Activated CD8-positive, alpha-beta memory T cell treated with anti-CD3 and anti-CD28 coated beads, Interleukin-2, amount 10 ng/mL, durations not matched to agents 7 days and 5 days (primary cell): ENCODE measurements at places on chromosomes 11 and 22. TPM values are rescaled to one million over a fixed set of nuclear protein-coding genes. Genes with fewer than 3 reads are reported as not detected.

Gene RAC2
- 834 TPM for total RNA-seq

Gene PATE4
- total RNA-seq = not detected

Gene INS
- not detected for total RNA-seq

Gene FOLH1
- total RNA-seq = not detected

Gene JAML
- total RNA-seq = 142 TPM

DNA sequence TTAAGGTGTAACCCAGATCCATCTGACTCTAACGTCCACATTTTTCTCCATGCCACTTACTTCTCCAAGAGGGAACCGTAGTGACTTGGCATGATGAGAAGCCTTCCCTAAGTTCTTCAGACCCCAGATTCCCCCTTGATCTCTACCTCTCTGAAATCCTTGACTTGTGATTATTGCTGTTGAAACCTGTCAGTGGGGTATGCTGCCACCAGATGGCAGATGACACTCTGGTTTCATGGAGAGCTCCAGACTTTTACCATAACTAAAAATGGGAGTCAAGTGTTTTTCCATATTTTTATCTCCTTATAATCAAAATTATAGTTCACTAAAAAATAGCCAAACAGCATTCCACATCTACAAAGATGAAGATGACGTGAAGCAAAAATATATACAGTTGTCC is 504.2 kb downstream of the SOX6 start:
- DNase-seq = no peak

DNA sequence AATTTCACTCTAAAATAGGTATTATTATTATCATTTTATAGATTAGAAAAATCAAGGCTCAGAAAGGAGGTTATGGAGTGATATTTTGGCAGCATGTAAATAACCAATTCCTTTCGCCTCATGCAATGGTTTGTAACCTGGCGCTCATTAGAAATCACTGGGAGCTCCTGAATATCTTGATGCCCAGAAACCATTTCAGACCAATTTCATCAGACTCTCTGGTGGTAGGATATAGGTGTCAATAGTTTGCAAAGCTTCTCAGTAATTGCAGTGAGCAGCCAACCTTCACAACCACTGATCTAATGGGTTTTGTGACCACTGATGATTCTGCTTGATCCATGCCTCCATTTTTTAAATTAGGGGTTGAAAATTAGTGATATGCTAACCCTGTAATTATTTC is 57.8 kb upstream of the ZC3H12C start:
- no peak for DNase-seq

- DNase-seq = peak; percentile 91
These were observed 1.4 kb downstream of the TMEM109 start for GRCh38 chr11:60915248-60915914.

Gene ST14
- total RNA-seq = not detected

DNA sequence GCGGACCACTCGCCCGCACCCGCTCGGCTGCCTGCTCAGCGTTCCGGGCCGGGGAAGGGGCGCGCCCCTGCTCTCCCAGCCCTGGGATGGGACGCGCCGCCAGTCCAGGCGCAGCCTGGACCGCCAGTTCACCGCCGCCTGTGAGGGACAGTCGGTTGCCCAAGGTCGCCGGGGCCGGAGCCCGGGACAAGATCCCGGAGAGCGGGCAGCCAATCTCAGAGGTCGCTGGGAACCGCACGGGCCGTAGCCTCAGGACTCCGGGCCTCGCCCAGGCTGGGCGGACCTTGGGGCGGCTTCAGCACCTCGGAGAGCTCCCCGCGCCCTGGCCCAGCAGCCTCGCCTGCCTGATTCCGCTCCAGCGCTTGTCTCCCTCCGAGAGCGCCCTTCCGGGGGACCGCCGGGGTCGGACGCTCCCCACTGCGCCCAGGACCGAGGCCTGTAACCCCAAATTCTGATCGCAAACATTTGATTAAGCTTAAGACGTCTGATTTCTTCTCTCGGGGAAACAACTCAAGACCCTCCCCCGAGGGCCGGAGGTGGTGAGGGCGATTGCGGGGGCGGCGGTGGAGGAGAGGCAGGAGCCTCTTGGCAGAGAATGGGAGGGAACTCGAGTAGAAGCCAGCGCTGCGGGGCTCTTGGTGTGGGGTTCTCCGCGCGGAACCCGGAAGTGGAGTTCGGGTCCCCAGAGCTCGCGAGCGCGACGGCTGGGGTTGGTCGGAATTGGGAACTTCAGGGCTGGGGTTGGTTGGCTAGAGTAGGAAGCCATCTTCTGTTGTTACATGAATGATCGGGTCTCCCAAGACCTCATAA is 1.1 kb upstream of the CHRM4 start:
- DNase-seq = peak; percentile 85

GRCh38 chr11:68825571-68825970 is 16.1 kb downstream of the CPT1A start:
- peak; percentile 56 for DNase-seq

DNA sequence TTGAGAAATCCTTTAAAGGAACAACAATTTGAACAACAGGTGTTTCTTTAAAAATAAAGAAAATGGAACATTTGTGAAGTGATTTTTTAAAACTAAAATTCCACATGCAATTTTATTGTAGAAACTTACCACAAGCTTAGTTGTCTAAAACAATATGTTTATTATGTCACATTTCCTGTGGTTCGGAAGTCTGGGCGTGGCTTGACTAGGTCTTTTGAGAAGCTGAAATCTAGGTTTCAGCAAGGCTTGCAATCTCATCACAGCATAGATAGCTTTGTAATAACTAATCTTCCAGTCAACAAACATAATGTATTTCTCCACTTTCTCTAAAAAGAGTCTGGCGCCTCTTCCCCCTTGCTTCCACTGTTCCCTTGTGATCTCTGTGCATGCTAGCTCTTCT is 27.0 kb downstream of the MS4A6A start:
- DNase-seq = no peak

DNA sequence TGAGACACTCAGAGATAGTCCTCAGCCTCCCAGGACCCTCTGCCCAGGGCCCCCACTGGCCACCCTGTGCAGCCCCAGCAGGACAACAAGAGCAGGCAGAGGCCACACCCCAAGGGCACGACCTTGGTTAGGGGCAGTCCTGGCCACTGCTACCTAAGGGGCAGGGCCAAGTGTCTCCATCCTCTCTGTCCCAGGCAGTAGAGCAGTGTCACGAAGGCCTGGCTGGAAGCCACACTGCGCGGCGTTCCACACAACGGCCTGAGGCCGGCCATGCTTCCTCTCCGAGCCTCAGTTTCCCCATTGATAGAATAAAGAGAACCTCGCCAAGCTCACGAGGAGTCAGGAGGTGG is 1074.3 kb downstream of the BRD1 start:
- peak; percentile 7 for DNase-seq

GRCh38 chr11:34886609-34887008 is 29.6 kb downstream of the APIP start:
- no peak for DNase-seq

GRCh38 chr11:68934321-68934645 is 30.6 kb downstream of the IGHMBP2 start:
- DNase-seq = no peak

Gene SERPING1
- not detected for total RNA-seq

Gene FAM111A
- total RNA-seq = 152 TPM

Gene C22orf23
- not detected for total RNA-seq

DNA sequence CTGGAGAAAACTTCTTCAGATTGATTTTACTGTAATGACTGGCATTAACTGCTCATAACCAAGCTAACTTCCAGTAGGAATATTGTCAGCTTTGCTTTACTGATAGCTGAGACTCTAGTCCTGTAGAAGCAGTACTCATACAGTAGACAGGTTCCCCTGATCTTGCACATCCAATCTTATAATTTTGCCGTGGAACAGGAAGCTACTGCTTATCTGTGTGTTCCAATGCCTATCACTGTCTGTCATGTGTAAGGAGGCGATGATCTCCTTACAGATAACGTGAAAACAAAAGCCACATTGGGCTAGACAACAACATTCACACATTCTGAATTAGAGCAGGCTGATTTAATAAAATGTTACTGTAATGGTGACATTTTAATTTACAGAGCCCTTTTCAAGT is 13.2 kb downstream of the HSD17B12 start:
- no peak for DNase-seq

GRCh38 chr22:37221424-37222333 is 9.4 kb upstream of the SSTR3 start:
- DNase-seq = no peak

- no peak for DNase-seq
These were observed 111.4 kb downstream of the SPON1 start for GRCh38 chr11:14073849-14074476.

- DNase-seq = no peak
These were observed 9.7 kb upstream of the IL10RA start for GRCh38 chr11:117976445-117976844.

Gene ADAMTS8
- not detected for total RNA-seq

Gene POTEH
- not detected for total RNA-seq

DNA sequence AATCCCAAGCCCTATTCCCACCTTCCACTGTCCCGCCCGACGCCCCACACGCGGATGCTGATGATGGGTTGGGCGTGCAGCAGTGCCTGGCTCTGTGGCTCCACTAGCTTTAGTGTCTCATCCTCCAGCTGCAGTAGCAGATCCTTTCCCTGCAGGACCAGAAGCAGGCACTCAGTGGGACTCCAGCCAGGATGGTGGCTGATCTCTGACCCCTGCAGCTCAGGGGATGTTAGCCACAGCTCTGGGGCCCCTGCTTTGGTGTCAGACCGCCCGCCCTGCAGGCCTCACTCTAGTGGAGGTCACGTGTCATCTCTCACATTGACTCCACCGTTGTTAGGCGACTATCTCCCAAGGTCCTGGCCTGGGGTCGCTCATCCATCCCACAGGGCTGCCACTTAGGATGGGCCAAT is 11.8 kb downstream of the SMPD1 start:
- peak; percentile 79 for DNase-seq

DNA sequence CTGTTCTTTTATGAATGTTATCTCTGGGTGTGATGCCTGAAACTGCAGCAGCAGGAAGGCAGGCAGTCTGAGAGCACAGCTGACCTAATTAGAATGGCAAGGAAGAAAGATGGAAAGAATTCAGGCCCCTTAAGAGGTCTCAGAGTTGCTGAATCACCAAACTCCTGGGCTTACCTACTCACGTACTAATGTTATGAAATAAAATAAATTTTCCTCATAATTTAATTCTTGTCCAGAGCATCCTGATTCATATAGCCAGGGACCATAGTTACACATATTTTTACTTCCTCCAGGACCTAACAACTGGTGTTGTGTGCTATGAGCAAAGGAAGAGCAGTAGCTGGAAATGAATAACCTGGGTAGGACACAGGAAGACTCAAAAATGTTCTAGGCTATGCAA is 41.9 kb downstream of the SNX19 start:
- DNase-seq = no peak

Gene FOLR3
- total RNA-seq = not detected

DNA sequence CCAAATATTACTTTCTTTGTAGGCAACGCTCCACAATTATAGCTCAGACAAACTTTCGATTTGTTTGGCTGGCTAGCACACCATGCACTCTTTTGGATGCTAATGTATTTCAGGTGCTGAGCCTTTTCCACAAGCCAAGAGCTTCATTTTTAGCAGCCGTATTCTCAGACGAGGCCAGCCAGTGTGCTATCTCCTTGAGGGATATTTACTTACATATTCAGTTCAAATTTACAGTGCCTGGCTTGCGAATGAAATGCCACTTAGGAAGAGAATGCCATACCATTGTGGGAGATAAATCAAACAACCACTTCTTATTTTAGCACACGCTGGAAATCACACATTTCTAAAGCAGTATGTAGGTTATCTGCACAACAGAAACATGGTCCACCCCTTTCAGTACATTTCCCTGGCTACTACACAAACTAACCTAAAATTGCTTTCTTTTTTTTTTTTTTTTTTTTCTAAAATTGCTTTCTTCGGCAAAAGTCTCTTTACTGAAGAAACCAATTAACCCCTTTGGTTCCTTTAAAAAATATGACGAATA is 236.9 kb downstream of the CADM1 start:
- no peak for DNase-seq

Gene TENM4
- total RNA-seq = not detected
